ENCODE measurements at places on chromosomes 2 and 18.

DNA sequence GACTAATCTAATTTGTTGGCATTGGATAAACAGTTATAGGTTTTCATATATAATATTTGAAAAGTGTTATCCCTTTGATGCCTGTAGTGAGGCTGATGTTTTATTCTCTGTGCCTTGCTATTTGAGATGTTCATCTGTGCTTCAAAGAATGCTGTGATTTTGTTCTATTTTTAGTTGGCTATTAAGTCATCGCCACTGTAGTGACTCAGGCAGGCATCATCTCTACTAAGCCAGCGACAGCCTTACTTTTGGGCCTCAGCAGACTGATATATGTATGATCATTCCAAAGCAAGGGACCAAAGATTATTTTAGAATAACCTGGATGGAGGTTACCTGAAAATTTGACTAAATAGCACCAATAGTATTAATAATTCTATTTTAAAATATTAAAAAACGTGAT is 1674.5 kb upstream of the NXPH2 start:
- peak; percentile 87 for DNase-seq

DNA sequence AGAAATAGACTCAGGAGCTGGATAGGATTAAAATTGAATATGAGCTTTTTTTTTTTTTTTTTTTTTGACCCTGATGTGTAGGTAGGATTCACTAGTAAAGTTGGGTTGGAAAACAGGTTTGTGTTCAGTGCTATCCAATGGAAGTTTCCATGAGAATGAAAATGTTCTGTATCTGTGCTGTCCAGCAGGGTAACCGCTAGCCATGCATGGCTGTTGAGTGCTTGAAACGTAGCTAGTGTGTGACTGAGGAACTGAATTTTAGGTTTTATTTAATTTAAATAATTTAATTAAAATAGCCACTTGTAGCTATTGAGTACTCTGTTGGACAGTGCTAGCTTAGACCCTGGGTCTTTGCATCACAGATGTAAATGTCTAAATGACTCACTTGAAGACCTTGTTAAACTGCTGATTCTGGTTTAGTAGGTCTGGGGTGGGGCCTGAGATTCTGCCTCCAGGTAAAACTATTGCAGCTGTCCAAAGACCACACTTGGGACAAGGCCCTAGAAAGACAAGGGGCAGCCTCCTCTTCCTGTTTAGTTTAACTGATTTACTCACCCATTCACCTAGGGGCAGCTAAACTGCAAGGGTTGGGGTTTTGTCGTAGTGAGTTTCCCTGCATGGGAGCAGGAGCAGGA is 84.7 kb upstream of the STON1 start:
- DNase-seq, result no peak

DNA sequence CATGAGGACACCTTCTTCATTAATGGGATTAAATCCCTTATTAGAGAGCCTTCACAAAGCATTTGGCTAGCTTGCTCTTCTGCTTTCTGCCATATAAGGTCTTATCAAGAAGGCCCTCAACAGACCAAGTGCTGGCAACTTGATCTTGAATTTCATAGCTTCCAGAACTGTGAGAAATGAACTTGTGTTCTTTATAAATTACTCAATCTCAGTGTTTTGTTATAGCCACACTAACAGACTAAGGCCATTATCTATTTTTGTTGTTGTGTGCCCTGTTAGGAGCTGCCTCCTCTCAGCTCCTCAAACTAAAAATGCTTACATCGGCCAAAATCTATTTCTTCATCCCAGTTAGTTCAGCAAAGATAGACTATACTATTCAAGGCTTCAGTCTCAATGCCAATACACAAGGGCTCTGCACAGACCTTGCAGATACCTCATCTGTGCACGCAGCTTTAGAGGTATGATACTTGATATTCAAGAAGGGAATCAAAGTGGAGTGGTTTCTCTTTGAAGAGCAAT is 182.9 kb downstream of the GPD2 start:
- DNase-seq, result no peak

DNA sequence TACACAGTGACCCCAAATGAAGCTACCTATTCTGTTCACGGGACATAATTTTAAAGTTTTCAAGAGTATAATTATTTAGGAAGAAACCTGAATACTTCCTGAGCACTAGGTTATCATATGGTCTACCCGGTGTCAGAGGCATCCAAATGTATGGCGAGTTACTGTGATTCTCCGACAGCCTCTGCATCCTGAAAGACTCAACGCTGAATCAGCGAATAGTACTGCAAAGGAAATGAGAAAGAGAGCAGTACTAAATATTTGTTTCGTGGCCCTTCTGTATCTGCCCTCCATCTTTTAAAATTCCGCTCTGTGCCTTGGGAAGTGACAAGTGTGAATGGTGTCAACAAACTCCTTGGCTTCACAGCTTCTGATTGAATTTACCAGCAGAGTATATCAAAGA is 358.0 kb upstream of the ZEB2 start:
- no peak for DNase-seq

- DNase-seq, result no peak
These were observed 67.1 kb downstream of the CERKL start for GRCh38 chr2:181589779-181590178.

DNA sequence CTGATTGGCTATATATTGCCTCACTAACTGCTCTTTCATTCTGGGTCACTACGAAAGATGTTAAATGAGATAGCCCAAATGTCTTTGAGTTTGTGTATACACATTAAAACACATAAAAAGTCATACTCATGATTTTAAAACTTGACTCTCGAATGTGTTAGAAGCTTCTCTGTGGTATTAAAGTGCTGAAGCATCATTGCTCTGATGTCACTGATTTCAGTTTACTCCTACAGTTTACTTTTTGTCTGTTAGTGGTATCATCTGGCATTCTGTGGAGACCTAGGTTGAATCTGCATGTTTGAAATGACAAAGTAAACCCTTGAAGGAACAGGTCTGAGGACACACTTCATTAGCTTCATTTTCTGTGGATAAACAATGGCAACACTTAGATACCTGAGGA is 10.7 kb downstream of the NT5DC4 start:
- no peak for DNase-seq

DNA sequence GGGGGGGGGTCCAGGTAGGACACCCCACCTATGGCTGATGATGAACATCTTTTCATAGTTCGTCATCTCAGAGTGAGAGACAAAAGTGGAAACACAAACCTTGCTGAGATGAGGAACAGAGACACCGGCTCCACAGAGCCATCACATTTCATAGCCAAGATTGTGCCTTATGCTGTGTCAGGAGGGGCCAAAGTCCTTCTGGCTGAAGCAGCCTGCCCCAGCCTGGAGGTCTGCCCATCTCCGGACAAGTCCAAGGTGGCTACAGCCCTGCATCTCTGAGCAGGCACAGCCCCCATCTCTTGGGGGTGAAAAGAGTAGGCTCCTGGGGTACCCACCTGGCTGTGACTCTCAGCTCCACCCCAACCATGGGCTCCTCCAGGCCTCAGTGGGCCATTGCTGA is 70.3 kb downstream of the ZBTB7C start:
- DNase-seq, result no peak

Measured in HCEC 1CT (cell line).